ENCODE measurements at places on chromosomes 13 and 19. TPM values are rescaled to one million over a fixed set of nuclear protein-coding genes. Genes with fewer than 3 reads are reported as not detected.

DNA sequence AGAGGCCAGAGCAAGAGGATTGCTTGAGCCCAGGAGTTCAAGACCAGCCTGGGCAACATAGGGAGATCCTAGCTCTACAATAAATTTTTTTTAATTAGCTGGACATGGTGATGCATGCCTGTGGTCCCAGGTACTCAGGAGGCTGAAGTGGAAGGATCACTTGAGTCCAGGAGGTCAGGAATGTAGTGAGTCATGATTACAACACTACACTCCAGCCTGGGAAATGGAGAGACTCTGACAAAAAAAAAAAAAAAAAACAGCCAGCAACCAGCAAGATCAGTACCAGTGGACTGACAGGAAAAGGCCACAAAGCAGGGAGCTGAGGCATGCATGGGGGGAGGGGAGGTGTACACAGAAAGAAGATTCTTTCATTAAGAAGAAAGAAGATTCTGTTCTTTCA, 52.7 kb upstream of the RFXAP start:
- DNase-seq, result no peak

- no peak for DNase-seq
These were observed 345.7 kb downstream of the MTUS2 start for GRCh38 chr13:29165840-29166239.

C1QTNF9B gene
- total RNA-seq, result not detected

CLEC4G gene
- 1.1 TPM for total RNA-seq

- DNase-seq, result no peak
These were observed 20.4 kb downstream of the RBM26 start for GRCh38 chr13:79385694-79386093.

ZNF177 gene
- 5.0 TPM for total RNA-seq

DNA sequence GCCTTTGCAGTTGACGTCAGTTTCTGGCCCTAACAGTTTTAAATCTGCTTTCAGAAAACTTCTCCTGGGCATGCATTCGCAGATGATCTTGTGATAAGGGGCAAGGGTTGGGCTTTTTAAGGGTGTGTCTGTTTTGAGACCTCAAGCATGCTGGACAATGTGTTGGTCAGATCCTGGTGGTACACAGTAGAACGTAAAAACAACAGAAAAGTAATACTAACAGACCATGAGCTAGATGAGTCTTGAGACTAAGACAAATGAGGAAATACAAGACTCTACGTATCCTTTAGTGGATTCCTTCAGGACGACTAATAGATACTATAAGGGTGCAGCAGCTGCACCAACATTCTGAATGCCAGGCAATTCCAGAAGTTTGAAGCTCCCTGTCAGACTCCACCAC, 237.6 kb downstream of the DNAJC15 start:
- DNase-seq, result no peak

DNA sequence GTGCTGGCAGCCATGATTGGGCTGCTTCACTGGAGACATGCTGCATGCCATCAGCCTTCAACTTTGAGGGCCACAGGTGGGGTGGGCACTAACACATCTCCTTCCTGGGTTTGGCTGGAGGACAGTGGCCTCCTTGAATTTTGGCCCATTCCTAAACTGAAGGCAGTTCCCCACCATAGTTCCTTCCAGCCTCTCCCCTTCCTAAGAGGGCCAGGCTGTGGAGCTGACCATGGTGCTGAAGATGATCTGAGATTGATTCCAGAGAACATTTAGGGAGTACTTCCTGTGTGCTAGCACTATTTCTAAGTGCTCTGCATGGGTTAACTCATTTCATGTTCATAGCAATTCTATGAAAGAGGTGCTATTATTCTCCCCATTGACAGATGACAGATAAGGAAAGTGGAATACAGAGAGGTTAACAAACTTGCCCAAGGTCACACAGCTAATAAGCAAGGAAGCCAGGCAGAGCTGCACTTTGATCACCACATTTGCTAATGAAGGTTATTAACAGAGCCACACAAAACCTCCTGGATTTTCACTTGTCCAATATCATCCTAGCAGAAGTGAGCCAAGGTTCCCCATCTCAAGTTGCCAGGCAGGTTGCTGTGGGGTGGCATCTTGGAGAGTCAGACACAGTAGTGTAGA, 175.3 kb downstream of the ZIC5 start:
- no peak for DNase-seq

C19orf67 gene
- total RNA-seq, result not detected

DNA sequence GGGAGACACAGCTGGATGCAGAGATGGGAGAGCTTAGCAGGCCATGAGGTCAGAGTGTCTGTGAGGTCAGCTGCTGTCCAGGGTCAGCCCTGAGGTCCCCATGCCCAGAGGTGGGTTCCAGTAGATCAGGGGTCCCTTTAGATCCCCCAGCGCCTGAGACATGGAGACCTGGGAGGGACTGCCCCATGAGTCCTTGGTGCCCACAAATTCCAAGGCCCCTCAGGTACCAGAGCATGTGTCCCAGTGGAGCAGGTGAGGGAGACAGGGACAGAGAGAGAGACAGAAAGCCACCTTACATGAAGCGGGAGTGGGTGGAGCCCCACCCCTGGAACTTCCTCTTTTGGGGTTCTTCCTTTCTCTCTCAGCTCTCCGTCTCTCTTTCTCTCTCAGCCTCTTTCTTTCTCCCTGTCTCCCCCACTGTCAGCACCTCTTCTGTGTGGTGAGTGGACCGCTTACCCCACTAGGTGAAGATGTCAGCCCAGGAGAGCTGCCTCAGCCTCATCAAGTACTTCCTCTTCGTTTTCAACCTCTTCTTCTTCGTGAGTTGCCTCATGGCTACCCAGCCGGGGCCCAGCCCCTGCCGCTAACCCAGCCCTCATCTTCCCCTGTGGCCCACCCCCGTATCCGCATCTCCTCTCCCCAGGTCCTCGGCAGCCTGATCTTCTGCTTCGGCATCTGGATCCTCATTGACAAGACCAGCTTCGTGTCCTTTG, at the start of gene CD37:
Gene CD37, plus strand, starts transcription at position 336 of the 713 bp plus-strand sequence. Its CDS starts 135 bp downstream, at position 471.
- DNase-seq, result peak; percentile 83

- DNase-seq, result no peak
These were observed 85.9 kb downstream of the TSHZ3 start for GRCh38 chr19:31263328-31263727.

GRCh38 chr13:41052441-41052840, 8.9 kb upstream of the WBP4 start:
- DNase-seq, result no peak

GRCh38 chr19:40547836-40548235, 28.8 kb upstream of the SHKBP1 start:
- no peak for DNase-seq
